ENCODE measurements at places on chromosomes 13 and 19.

- DNase-seq: no peak
Observed at GRCh38 chr13:53788286-53788685, 759.7 kb downstream of the OLFM4 start.

DNA sequence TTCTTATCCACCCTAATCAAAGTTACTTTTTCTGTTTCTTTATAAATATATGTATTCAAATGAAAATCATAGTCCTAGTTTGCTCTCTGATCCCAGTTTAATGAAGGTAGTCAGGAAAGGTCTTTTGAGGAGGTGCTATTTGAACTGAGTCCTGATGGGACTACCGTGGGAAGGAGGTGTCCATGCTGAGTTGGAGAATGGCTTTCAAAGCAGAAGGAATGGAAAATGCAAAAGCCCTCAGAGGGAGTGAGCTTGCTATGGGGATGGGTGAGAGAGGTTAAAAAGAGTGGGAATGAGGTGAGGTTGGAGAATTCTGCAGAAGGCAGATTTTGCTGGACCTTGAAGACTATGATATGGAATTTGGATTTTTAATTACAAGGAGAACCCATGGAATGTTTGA, 193.6 kb downstream of the GPC6 start:
- DNase-seq: no peak

GRCh38 chr13:73040484-73040883, 18.3 kb upstream of the KLF5 start:
- DNase-seq: no peak

GRCh38 chr19:47699360-47699917, 13.8 kb upstream of the EHD2 start:
- DNase-seq: peak; percentile 75

All from activated T-cell treated with anti-CD3 and anti-CD28 coated beads, Interleukin-2, amount 50 U/mL, for 24 hours (primary cell).